ENCODE measurements at places on chromosomes 16 and 17.

DNA sequence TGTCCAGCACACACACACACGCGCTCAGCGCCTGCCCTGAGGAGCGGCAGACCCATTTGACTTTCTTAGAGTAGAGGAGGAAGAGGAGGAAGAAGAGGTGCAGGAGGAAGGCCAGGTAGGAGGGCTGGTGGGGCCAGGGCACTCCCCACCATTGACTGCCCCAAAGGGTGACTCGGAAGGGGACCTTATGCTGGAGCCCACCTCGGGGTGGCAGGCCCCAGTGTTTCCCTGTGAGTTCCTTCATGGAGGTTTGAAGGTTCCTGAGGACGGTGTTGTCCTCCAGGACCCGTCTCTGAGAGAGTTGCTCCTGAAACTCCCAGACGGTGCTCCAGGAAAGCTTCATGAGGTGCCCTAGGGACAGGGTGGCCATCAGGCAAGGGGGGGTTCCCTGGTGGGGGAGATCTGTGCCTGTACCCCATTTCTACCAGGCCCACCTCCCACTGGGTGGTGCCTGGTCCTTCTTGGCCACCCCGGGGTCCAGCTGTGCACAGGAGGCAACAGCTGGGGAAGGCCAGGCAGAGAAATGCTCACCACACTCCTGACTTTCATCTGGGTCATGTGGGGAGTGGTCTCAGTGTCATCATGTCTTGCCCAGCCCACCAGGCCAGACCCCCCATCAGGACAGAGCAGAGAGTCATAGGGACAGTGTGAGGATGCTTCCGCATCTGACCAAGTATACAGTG lies 89.5 kb downstream of the TNFRSF13B start:
- DNase-seq: no peak

DNA sequence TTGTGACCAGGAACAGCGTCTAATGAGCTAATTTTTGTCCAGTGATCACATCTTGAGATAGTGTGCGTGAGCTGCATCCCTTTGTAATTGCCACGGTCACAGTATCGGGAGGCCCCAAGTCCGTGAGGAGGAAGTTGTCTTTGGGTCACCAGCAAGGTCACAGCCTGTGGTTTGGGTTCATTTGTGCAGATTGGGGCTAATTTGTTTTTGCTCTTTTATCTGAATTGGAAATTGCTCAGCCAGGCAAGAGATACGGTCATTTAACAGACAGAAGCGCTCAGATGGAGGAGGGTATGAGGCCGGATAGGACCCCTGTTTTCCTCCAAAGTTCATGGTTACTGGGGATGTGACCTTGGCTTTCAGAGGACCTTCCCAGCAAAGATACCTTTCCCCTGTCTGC lies 174.1 kb downstream of the SNX29 start:
- no peak for DNase-seq

GRCh38 chr16:25065899-25066298 lies 45.6 kb upstream of the LCMT1 start:
- no peak for DNase-seq

GRCh38 chr17:43840814-43841213 lies 6.2 kb upstream of the CD300LG start:
- DNase-seq: peak; percentile 12

GRCh38 chr16:79816081-79816497 lies 215.6 kb upstream of the MAF start:
- no peak for DNase-seq

DNA sequence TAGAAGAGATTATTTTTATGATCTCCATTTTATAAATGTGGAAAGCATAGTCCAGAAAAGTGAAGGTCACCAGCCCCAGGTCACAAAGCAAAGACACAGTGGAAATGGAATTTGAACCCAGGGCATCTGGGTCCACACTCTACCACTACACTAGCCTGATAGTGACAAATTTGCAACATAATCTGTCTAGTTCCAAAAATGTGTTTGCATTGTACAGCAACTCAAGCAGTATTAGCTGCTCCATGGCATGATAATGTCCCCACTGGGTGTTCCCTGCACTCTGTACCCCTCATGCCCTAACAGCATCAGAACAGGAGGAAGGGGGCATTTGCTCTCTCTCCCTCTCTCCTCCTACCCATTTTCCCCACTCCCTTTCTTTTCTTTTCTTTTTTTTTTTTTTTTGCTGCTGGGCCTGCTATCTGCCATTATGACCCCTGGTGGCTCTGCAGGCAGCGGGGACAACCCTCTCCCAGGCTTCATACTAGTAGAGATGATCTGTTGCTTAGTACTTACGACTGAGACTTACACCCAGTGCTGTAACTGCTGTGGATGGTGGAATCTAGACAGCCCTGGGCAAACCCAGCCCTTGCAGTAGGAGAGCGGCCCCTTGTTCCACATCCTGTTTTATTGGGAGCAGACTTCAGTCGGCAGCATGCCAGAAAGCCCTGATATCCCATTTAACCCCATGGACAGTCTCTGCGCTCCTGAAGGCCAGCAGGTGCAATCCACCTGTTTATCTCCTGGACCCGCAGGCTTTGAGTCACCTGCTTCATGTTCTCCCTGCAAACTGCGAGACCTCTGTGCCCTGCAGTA lies 306.3 kb downstream of the SOX9 start:
- no peak for DNase-seq

- DNase-seq: no peak
Measured at GRCh38 chr16:49581630-49582298, 208.2 kb downstream of the C16orf78 start.

GRCh38 chr16:78972006-78972405 lies 628.5 kb downstream of the MAF start:
- peak; percentile 13 for DNase-seq

DNA sequence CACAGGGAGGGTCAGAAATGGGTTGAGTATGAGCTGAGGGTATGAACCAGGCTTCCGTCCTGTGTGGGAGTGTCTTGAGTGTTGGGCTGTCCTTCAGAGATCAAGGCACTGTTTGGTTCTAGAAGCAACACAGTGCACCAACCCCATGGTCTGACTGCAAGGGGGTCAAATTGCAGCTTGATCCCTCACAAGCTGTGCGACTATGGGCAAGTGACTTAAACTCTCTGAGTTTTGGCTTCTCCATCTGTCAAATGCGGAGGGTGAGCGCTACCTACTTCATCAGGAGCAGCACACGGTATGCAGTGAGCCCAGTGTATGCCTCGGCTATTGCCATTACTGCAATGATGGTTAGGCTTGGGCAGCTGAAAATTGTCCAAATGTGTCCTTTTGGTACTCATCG lies 21.0 kb downstream of the SEC14L5 start:
- DNase-seq: no peak

- peak; percentile 12 for DNase-seq
Measured at GRCh38 chr17:8225813-8226535, 15.6 kb upstream of the AURKB start.

DNA sequence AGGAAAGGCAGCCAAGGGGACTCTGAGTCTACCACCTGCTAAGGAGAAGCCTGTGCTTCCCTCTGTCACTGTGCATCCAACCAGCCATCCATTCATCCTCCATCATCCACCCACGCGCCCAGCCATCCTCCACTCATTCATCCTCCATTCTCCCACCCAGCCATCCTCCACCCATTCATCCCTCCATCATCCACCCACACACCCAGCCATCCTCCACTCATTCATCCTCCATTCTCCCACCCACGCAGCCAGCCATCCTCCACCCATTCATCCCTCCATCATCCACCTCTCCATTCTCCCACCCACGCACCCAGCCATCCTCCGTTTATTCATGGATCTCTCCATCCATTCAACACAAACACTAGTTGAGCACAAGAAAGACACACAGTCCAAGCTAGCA lies 74.1 kb downstream of the COG7 start:
- DNase-seq: no peak

DNA sequence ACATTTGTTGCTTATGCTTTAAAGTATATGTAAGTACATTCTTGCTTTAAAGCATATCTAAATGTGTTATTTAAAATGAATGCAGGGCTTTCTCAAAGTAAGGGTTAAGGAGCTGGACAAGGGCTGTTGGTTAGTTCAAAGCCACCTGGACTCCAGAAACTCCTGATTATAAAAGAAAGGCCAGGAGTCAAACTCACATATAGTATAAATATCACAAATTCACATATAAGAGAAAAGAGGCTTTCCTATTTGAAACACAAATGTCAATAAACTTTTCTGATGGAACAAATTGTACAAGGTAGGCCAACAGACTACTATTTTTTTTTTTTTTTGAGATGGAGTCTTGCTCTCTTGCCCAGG lies 84.5 kb upstream of the CORO6 start:
- no peak for DNase-seq

GRCh38 chr17:77315551-77316190 lies 174.9 kb downstream of the SEC14L1 start:
- DNase-seq: no peak

- peak; percentile 91 for DNase-seq
Measured at GRCh38 chr17:73722165-73722564, 77.9 kb upstream of the SDK2 start.

- no peak for DNase-seq
Measured at GRCh38 chr16:24734382-24734781, 4.9 kb downstream of the TNRC6A start.

DNA sequence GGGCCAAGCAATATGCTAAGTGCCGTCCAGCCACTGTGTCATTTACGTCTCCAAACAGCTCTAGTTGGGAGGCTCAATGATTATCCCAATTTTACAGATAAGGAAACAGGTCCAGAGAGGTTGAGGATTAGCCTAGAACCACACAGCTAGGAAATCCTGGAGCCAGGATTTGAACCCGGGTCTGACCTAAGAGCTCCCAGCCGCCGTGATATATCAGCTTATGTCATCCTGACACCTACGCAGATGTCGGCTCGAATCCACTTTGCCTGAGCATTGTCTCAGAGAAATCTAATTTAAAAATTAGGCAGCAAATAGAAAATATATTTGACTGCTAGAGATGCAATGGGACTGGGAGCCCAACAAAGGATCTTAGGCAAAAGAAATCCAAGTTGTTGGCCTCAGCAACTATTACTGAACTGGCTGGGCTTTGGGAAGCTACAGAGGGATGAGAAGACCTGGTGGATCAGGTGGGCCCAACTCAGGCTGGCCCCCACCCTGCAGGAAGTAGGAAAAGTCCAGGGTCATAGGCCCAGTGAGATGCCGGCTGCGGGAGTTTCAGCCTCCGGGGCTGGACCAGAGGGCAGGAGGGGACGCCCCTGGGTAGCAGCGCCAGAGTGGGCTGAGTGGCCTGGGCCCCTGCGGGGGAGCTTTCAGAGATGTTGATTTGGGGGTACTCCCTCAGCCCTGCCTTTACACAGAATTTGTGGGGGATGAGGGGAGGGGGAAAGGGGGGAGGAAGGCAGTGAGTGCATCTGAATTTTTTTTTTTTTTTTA lies 35.1 kb upstream of the IL21R start:
- no peak for DNase-seq

- DNase-seq: no peak
Measured at GRCh38 chr16:88552815-88553214, 17.4 kb upstream of the ZC3H18 start.

GRCh38 chr16:49608098-49608497 lies 234.5 kb downstream of the C16orf78 start:
- peak; percentile 26 for DNase-seq

DNA sequence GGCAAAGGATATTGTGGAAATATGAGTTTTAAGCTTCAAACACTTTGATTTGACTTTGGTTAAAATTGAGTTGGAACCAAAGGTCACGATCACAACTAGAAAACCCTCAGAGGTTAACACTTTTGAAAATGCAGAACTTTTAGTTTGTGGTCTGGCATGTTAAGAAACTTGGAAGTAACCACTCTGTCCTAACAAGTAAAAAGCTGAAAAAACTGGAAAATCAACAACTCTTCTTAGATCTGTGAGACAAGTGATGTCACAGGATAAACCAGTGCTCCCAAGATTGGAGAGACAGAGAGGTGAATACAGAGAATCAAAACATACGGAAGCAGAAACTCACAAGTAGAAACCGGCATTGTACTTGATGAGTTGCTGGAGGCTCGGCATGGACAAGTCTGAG lies 17.4 kb downstream of the MFSD6L start:
- DNase-seq: no peak

- no peak for DNase-seq
Measured at GRCh38 chr16:1090620-1091587, 5.1 kb downstream of the C1QTNF8 start.

GRCh38 chr16:88437367-88437964 lies 15.6 kb upstream of the ZFPM1 start:
- peak; percentile 34 for DNase-seq

DNA sequence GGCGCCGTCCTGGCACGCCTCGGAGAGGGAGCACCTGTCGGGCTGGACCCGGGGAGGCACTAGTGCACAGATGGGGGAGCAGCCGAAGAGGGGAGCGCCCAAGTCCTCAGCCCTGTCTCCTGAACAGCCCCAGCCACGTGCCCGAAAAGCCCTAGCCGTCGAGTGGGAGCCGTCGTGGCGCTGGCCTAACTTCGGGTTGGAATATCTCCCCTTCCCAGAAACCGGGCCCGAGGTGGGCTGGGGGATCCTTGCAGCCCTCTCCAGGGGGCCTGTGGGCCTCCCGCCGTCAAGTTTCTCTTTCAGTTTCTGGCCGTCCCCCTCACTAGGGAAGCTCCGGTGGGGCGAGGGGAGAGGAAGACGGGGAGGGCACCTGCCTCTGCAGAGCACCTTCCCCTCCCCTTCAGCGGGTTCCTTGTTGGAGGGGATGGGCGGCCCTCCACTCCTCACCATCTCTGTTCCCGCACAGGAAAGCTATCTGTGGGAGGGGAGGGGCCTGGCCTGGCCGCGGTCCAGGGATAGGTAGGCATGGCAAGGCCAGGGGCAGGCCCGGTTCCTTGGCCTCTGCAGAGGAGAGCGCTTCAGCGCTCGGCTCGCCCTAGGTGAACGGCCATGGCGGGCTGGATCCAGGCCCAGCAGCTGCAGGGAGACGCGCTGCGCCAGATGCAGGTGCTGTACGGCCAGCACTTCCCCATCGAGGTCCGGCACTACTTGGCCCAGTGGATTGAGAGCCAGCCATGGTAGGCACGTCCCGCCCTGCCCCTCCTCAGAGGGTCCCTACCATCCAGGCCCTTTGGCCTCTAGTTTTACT lies 709 bp downstream of the STAT5A start:
- DNase-seq: no peak

- no peak for DNase-seq
Measured at GRCh38 chr16:66649167-66649566, 44.7 kb downstream of the CMTM3 start.

GRCh38 chr17:39063681-39064069 lies 87.8 kb downstream of the PLXDC1 start:
- no peak for DNase-seq

GRCh38 chr16:53043428-53043831 lies 9.3 kb downstream of the CHD9NB start:
- no peak for DNase-seq

- peak; percentile 83 for DNase-seq
Measured at GRCh38 chr17:15456972-15457722, 10.3 kb downstream of the CDRT4 start.

GRCh38 chr17:602436-602835 lies 112.2 kb downstream of the VPS53 start:
- no peak for DNase-seq

GRCh38 chr17:64320613-64321553 lies 57.8 kb upstream of the TEX2 start:
- DNase-seq: peak; percentile 72

GRCh38 chr16:4015275-4016004 lies 100.8 kb downstream of the ADCY9 start:
- no peak for DNase-seq

GRCh38 chr16:72848759-72849664 lies 198.9 kb downstream of the ZFHX3 start:
- peak; percentile 82 for DNase-seq
